ENCODE measurements at places on chromosomes 1 and 21.

DNA sequence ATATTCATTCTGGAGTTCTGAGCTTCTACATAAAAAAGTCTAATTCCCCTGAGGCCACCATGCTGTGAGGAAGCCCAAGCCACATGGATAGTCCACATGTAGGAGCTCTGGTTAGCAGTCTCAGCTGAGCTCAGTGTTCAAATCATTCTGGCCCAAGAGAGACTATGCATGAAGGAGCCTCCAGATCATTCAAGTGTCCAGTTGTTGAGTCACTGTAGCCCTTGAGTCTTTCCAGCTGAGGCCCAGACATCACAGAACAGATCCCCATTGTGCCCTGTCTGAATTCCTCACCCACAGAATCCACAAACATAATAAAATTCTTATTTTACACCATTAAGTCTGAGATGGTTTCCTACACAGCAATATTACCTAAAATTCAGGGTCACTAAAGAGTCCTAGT is 107.0 kb upstream of the NGF start:
- no peak for DNase-seq

DNA sequence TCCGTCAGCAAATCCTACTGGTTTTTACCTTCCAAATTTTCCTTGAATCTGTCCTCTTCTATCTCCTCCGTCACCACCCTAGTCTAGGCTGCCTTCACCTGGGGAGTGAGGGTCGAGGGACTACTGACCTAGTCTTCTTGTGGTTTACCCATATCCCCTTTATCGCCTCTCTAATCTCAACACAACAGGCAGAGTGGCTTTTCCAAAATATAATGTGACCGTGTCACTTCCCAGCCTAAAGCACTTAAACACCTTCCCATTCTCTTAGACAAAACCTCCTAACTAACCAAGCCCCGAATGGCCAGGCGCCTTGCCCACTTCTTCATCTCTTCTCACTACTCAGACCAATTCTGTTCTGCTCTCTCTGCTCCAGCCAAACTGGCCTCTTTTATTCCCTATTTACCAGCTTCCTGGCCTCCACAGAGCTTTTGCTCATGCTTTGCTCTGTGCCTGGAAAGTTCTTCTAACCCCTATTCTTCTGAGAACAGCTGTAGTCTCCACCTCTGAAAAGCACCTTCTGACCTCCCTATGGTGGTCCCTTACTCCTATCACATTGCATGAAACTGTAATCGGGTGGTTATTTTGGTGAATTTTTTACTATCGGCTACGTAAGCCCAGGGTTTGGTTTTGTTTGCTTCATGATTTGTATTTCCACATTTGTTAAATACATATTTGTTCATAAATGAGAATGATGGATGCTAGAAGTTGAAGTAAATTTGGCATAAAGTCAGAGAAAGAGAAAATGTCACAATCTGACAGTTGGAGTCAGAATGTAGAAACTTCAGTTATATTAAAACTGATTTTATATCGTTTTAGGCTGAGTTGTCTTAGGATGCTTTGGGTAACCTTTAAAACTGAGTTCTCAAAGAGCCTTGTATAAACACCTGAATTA is 1.2 kb upstream of the NBPF1 start:
- DNase-seq = peak; percentile 72

- DNase-seq = no peak
These were observed 9.2 kb upstream of the SNAPIN start for GRCh38 chr1:153649137-153649862.

- DNase-seq = no peak
These were observed 22.8 kb upstream of the RGS1 start for GRCh38 chr1:192552760-192553191.

- no peak for DNase-seq
These were observed 2.3 kb downstream of the ZBTB37 start for GRCh38 chr1:173870252-173871075.

DNA sequence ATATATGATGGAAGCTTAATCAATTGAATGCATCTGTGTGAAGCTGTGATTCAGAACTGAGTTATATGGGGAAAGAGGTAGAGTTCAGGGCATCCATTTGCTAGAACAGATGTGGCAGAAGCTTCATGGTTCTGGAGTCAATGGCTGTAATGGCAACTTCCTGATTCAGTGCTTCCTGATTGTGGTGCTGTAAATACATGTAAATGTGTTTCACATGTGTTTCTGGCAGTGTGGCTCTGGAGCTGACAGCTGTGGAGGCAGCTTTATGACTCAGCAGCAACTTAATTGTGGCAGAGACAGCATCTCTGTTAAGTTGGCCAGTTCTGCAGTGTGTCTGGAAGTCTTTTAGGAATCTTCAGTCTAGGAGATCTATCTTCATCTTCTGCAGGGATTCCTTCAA is 226.6 kb upstream of the ZRANB2 start:
- no peak for DNase-seq

DNA sequence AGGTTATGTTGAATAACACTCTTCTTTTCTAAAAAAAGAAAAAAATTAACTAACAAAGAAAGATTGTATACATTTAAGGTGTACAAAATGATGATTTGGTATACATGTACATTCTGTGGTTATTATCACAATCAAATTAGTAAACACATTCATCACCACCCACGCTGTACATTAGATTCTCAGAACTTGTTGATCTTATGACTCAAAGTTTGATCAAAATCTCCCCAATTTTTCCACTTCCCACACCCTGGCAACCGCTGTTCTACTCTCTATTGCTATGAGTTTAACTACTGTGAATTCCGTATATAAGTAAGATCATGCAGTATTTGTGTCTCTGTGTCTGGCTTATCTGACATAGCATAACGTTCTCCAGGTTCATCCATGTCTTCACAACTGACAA is 469.5 kb upstream of the CHRM3 start:
- DNase-seq = no peak

GRCh38 chr1:243264717-243265116 is 8.9 kb downstream of the SDCCAG8 start:
- DNase-seq = no peak

DNA sequence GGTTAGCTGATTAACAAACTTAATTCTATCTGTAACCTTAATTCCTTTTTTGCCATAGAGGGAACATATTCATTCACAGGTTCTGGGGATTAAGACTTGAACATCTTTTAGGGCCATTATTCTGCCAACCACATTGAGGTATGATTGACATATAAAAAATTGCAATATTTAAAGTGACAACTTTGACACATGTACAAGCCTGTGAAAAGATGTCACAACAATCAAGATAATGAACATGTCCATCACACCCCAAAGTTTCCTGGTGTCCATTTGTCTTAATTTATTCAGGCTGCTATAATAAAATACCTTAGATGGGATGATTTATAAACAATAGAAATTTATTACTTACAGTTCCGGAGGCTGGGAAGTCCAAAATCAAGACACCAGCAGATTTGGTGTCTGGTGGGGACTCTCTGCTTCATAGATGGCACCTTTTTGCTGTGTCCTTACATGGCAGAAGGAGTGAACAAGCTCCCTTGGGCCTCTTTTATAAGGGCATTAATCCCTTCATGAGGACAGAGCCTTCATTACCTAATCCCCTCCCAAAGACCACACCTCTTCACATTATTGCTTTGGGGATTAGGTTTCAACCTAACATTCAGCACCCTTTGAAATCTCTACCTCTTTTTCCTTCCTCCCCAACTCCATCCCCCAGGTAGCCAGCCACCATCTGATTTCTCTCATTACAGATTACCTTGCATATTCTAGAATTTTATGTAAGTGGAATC is 33.0 kb upstream of the TP53BP2 start:
- no peak for DNase-seq

- no peak for DNase-seq
These were observed 1.1 kb upstream of the FOXD3 start for GRCh38 chr1:63321066-63321784.

DNA sequence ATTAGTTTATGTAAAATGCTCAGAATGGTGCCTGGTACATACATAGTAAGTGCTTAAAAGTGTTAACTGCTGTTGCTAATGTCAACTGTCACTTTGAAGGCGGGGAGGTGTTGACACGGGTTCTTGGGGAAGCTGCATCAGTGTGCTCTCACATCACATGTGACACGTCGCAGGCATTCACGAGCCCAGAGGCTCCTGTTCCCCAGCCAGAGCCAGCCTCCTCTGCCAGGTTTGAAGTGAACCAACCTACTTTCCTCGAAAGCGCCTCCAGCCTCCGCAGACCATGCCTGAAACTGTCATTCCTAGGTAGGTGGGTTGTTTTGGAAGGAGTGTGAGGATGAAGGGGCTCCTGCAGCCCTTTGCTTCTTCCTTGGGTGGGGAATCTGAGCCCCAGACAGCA is 13.8 kb downstream of the GALNT2 start:
- DNase-seq = no peak

GRCh38 chr1:25954282-25954938 is 43.5 kb downstream of the PAFAH2 start:
- DNase-seq = no peak

DNA sequence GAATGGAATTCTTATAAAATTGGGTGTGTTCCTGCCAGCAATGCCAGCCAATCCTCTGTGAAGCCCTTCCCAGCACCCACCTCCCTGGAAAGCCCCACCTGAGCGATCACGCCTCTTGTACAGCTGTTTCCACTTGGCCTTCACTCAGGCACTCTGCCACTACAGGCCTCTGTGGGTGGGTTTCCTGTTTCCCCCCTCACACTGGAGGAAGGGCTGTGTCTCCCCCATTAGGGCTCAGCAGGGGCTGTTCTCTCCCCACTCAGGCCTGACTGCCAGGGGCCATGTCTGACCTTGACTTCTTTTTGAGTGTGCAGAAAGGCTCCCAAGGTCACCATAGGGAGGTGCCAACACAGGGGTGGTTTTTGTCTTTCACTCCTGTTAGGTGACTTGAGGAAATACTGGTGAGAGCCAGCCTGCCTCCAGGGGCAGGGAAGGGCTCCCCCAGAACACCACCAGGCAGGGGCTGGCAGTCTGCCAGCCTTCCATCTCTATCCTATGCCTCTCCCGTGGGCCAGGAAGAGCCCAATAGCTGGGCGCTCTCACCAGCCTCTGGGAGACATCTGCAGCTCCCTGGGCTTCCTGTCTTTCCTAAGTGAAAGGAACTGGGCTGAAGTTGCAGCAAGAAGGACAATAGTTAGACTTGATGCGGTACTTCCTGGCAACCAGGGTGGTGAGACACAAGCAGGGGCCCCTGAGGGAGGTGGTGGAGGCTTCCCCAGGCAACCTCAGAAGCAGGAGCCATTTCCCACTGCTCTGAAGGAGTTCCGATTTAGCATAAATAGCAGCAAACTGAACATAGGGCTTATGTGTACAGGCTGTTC is 49.1 kb downstream of the ELK4 start:
- peak; percentile 27 for DNase-seq

GRCh38 chr21:37435120-37435519 is 68.5 kb downstream of the DYRK1A start:
- no peak for DNase-seq

GRCh38 chr1:41492341-41492848 is 7.9 kb upstream of the EDN2 start:
- DNase-seq = no peak

GRCh38 chr1:21381354-21381753 is 58.6 kb upstream of the NBPF3 start:
- DNase-seq = no peak

DNA sequence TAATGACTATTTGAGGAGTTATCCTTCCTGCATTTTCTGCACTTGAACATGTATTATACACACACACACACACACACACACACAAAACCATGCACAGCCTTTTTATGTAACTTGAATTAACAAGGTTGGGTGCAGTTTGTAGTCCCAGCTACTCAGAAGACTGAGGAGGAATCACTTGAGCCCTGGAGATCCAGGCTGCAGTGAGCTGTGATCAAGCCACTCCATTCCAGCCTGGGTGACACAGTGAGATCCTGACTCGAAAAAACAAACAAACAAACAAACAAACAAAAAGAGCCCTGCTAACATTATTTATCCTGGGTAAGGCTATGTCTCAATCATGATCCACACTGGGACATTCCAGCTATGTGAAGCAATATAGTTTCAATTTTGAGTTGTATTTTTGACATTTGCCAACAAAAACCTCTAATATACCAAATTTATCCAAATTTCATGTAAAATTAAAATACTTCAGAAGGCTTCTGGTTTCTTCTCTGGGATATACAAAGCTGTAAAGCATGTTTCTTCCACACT is 156.8 kb downstream of the NTPCR start:
- no peak for DNase-seq

DNA sequence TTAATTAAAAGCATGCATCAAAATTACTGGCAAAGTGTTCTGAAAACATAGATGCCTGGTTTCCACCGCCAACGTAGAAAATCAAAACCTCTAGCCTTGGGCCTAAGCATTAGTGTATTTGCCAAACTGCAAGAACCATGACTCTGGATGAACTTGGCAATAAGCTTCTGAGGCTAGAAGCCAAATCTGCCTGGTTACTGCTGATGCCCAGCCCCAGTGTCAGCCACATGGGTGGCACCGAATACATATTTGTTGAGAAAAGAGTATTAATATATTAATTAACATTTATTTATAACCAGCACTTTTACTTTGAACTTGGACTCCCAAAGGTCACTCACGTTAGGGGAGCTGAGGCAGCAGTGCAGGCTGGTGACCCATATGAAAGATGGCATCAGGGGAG is 140.6 kb upstream of the HMGB4 start:
- no peak for DNase-seq

- no peak for DNase-seq
These were observed 3.2 kb downstream of the UHMK1 start for GRCh38 chr1:162500805-162501204.

- DNase-seq = no peak
These were observed 152.9 kb upstream of the DAB1 start for GRCh38 chr1:57576756-57577155.

GRCh38 chr1:184462155-184462554 is 75.3 kb downstream of the C1orf21 start:
- no peak for DNase-seq

GRCh38 chr1:84973498-84974334 is 23.2 kb downstream of the MCOLN2 start:
- no peak for DNase-seq

Measured in RWPE2 (cell line).